DMS153 (cell line): ENCODE measurements at places on chromosomes 3 and 15.

- DNase-seq, result no peak
These were observed 45.0 kb downstream of the ZNF860 start for GRCh38 chr3:32026593-32026992.

DNA sequence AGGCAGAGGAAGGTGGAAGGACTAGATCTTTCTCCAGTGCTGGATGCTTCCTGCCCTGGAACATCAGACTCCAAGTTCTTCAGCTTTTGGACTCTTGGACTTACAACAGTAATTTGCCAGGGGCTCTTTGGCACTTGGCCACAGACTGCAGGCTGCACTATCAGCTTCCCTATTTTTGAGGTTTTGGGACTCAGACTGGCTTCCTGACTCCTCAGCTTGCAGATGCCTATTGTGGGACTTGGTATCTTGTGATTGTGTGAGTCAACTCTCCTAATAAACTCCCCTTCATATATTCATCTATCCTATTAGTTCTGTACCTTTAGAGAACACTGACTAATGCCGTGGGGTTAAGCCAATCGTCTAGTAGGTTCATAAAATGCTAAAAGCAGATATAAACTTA, 8.8 kb upstream of the B3GNT5 start:
- DNase-seq, result no peak

DNA sequence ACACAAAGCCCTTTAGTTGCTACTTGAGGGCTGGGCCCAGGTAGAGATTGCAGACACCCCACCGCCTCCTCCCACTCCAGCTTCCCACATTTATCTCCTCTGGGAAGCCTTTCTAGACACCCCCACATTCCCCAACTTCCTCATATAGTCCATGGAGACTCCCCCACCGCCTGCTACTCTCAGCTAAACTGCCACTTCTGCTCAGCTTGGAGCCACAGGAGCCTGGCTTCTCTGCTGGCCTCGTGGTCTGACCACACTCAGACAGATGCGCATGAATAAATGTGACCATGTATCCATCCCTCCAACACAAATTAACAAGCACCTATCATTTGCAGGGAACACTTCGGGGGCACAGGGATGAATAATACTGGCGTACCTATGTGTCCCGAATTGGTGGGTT, 10.5 kb upstream of the ACSBG1 start:
- DNase-seq, result no peak

DNA sequence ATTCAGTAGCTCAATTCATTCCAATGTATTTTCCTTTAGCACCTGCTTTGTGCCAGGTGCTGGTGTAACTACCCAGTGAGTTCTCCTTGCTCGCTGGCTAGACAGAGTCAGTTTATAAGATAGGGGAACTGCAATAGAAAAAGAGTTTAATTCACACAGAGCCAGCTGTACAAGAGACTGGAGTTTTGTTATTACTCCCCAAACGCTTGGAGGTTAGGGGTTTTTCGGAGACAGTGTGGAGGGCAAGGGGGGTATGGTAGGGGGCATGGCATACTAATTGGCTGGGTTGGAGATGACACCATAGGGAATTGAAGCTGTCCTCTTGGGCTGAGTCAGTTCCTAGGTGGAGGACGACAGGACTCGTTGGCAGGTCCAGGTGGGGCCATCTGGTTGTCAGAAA, 5.4 kb upstream of the CFAP91 start:
- DNase-seq, result no peak

GRCh38 chr3:53776494-53777101, 69.6 kb downstream of the CHDH start:
- DNase-seq, result no peak

GRCh38 chr15:42046597-42046996, 25.8 kb upstream of the PLA2G4E start:
- no peak for DNase-seq

DNA sequence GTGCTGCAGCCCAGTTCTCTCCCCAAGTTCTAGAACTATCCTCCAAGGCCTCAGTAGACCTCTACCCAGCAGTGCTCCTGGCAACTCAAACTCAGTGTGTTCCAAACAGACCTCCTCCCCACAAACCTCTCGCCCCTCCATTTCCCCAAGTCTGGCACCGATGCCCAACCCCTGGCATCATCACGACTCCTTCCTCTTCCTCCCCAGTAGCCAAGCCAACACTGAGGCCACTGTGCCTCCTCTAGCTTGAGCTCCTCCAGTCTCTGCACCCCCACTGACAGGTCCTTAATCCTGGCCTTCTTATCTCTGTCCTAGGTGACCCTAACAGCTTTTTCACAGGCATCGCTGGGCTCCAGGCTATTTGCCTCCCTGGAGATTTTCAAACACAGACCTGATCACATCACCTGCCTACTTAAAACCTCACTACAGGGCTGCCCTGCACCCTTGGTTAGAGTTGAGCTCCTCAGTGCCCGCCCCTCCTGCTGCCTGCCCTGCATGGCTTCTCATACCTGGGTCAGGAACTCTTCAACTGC, 6.8 kb downstream of the ARPIN start:
- DNase-seq, result no peak

DNA sequence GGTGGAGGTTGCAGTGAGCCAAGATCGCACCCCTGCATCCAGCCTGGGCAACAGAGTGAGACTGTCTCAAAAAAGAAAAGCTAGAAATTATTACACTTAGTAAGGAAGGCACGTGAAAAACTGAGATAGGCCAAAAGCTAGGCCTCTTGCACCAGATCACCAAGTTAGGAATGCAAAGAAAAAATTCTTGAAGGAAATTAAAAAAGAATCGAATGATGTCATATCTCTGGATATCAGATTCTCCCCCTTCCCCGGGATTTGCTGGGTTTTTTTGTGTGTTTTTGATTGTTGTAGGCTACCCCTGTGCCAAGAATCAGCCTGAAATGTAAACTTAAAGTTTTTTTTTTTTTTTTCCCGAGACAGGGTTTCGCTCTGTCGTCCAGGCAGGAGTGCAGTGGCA, 17.4 kb downstream of the PTPN23 start:
- DNase-seq, result no peak

GRCh38 chr3:11643201-11643603, 513 bp downstream of the VGLL4 start:
- no peak for DNase-seq

- no peak for DNase-seq
These were observed 80.7 kb downstream of the SEC22A start for GRCh38 chr3:123282461-123282860.

DNA sequence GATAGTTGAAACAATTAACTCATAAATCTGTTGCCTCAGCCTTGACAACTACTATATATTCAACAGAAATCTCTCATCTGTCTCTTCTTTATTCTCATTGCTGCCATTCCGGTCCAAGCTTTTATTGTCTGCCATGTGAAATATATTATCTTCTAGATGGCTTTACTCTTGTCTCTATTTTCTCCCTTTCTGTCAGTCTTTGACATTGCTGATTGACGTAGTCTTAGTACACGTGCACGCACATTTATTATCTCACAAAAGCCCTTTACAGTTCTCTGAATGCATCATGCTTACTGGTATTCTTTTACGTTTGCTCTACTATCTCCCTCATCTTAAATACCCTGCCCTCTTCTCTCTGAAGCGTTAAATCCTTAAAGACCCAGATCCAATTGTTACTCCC, 5.6 kb downstream of the PDIA3 start:
- DNase-seq, result no peak

- DNase-seq, result no peak
These were observed 149.9 kb downstream of the ARPP21 start for GRCh38 chr3:35789042-35789831.

- no peak for DNase-seq
These were observed 439.7 kb upstream of the FRG2C start for GRCh38 chr3:75224412-75224811.

GRCh38 chr3:138072796-138073195, 42.6 kb downstream of the DZIP1L start:
- no peak for DNase-seq

GRCh38 chr3:39668420-39668819, 141.0 kb upstream of the MYRIP start:
- peak; percentile 5 for DNase-seq

GRCh38 chr15:50051811-50052419, 67.1 kb downstream of the ATP8B4 start:
- DNase-seq, result peak; percentile 7

GRCh38 chr3:29936766-29937165, 655.9 kb downstream of the RBMS3 start:
- no peak for DNase-seq

- no peak for DNase-seq
These were observed 237.6 kb upstream of the BHLHE40 start for GRCh38 chr3:4741404-4742307.

DNA sequence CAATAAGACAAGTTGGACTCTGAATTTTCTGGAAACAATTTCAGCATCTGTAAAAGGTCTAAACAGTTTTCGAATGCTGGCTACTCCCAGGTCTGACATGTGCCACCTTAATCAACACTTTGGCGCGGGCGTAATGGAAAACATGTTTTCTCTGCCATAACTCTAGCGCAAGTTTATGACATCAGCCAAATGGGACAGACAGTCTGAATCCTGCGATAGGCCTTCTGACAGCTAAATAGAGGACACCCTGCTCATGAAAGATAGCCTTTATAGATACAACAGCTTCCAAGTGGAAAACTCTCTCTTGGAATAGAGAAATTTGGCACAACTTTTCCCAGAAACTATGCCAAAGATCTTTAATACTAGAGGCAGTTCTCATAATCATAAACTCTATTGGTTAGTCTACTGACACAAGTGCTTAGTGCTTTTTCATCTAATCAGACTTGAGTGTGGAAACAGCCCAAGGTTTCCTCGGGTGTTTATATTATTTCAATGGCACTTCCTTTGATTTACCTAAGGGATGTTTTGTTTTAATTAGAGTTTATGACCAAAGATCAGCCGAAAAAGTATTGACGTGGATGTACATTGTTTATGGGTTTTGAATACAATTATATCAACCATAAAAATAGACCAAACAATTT, 120.1 kb upstream of the DPH6 start:
- DNase-seq, result no peak

DNA sequence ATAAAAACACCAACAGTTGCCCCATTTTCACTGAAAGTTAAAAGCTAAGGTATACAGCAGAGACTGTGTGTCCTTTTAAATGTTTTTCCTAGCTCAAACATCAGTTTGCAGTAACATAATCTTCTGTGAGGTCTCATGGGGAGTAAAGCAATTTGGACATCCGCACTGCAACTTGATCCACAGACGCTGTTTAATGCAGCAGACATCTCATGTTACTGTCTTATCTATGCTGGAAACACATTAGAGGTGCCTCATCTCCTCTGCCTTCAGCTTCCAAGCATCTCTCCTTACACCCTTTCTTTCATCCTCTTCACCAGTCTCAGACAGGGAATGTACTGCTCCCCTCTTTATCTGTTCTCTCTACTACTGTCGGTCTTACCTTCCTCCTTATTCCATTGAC, 53.7 kb upstream of the ATP11B start:
- no peak for DNase-seq

DNA sequence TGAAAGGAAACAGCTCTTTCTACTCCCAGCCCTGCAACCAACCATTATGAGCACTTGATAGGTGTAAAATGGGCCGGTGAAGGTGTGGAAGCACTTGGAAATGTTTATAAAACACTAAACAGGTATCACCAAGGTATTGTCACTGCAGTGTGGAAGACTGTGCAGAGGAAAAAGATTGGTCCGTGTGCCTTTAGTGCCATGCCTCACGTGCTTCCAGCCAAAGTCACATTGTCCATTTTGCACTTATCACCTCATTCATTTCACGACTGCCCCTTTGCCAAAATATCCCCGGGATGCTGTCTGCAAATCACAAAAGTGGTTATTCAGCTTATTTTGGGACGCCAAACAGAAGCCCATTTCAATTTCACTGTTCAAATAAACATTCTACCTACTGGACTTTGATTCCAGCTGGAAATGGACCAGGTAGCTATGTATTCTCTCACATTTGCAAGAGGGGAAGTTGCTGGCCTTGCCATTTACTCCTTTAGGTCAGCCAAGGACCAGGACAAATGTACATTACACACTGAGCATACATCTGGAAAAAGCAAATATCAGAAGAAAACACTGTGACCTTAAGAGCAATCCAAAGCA, 58.4 kb downstream of the ARRDC4 start:
- no peak for DNase-seq

GRCh38 chr3:114171677-114172076, 7.2 kb downstream of the DRD3 start:
- no peak for DNase-seq

GRCh38 chr15:38636597-38636996, 72.0 kb upstream of the RASGRP1 start:
- DNase-seq, result no peak

DNA sequence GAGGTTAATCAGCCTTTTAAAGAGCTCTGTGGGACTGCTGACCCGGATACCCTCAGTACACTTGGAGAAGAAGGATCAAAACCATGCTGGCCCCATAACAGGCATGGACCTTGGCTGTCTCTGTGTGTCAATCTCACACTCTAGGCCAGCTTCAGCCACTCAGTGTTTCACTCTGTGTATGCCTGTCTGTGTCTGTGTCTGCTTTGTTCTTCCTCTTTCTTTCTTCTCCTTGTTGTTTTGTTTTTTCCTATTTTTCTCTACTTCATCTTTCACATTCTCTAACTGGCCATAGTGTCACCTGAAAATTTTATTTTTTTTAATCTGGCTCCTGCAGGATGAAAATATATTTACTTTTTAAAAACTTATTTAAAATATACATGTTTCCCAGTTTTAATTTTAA, 51.1 kb downstream of the SERP1 start:
- DNase-seq, result no peak

DNA sequence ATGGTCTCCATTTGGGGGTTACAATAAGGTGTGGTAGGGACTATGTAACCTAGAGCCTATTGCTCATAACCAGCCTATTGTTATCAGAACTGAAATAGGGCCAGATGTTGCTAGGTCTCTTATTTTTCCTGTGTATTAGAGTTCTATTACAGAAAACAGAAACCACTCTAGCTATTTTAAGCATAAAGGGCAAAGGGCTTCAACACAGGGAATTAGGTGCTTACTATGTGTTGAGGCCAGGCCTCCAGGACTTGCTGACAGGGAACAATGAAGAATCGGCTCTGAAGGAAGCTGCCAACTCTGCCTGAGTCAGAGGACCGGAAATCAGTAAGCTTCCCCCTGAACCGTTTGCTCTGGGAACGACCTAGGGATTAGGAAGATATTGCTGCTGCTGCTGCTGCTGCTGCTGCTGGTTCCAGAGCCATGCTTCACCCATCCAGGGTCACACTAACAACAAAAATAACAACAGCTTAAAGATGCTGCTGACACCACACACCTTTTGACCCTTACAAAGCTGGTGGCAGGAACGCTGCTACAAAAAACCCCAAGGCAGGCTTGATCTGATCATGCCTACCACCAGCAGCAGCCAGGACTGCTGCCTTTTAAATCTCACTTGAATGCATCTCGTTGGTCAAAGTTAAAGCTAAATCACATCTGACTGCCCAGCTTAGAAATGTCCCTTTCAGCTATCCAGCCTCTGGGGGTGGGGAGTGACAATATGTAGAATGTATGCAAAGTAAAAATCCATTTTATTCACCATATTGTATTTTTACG, 276.9 kb upstream of the IL12A start:
- DNase-seq, result no peak

DNA sequence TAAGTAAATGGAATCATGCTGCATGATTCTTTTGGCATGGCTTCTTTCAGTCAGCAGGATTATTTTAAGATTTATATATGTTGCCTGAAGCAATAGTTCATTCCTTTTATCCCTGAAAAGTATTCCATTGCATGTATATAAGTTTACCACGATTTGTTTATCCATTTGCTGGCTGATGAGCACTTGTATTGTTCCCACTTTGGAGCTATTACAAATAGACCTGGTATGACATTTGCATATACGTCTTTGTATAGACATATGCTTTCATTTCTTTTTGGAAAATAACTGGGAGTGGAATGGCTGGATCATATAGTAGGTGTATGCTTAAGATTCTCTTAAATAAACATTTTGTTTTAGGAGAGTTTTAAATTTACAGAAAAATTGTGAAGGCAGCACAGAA, 79.3 kb upstream of the CBLB start:
- DNase-seq, result no peak

- no peak for DNase-seq
These were observed 209.7 kb downstream of the MINAR1 start for GRCh38 chr15:79641841-79642240.
